ENCODE measurements at places on chromosomes 16 and 17.

DNA sequence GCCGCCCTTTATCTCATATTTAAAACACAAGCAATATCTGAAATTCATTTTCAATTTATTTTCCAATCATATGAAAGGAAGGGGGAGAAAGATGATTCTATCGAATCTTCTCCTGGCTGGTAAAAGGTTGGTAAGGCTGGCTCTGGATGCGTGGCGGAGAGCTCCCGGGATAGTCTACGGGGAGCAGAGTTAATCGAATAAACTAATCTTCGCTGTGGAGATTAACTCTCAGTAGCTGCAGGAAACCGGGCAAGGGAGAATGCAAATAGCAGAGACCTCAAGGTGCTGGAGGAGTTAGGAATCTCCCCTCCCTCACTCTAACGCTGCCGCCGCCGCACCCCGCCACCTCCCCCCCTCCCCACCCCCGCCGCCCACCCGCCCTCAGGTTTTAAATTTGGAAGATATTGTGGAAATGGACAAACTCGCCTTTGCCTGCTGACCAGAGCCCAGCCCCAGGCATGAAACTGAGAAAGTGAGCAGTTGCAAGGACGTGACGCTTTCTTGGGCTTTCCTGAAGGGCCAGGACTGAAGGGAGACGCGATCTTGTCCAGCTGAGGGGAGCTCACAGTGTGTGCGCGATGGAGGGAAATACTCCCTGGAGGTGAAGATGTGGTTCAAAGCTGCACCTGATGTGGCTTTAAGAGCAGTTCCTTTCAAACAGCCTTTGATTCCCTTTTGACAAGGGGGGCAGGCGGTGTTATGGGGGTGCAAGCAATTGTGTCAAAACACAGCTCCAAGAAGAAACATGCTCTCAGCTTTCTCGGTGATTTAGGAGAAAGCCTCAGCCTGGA lies 308.2 kb upstream of the IRX3 start:
- DNase-seq = no peak

- DNase-seq = no peak
These were observed 106.3 kb downstream of the RPTOR start for GRCh38 chr17:80650751-80651518.

DNA sequence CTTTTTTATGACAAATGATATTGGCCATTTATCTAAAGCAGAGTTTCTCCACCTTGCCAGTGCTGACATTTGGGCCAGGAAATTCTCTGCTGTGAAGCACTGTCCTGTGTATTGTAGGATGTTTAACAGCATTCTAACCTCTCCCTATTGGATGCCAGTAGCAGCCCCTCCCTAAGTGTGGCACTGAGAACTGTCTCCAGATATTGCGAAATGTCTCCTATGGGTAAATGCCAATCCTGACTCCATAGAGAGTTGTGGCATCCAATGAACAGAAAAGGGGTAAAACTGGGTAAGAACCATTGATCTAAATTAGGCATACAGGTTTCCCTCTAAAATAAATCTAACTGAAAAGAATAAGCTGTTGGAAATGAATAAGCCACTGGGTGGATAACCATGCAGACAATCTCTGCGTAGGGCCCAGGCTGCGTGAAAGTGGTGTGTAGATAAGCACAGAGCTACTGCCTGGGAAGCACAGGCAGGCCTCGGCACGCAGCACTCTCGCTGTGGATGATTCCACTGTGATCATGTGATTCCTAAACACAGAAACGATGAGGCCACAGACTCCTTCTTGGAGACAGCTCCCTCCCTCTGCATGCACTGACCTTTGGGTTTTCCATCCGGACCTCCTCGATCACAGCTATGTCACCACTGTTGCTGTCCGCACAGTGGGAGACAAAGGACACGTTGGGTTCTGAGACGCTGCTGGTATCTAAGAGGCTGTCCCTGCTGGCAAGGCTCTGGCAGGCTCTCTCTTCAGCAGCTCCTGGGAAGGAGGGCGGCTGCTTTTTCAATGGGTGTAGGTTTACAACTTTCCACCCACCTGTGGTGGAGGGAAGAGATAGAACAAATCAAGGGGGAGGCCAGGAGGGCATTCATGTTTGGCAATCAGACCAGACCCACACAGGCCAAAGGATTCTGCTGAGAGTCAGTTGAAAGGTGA lies 44.1 kb downstream of the GTF3C1 start:
- no peak for DNase-seq

- no peak for DNase-seq
These were observed 14.1 kb downstream of the C17orf75 start for GRCh38 chr17:32327911-32328310.

DNA sequence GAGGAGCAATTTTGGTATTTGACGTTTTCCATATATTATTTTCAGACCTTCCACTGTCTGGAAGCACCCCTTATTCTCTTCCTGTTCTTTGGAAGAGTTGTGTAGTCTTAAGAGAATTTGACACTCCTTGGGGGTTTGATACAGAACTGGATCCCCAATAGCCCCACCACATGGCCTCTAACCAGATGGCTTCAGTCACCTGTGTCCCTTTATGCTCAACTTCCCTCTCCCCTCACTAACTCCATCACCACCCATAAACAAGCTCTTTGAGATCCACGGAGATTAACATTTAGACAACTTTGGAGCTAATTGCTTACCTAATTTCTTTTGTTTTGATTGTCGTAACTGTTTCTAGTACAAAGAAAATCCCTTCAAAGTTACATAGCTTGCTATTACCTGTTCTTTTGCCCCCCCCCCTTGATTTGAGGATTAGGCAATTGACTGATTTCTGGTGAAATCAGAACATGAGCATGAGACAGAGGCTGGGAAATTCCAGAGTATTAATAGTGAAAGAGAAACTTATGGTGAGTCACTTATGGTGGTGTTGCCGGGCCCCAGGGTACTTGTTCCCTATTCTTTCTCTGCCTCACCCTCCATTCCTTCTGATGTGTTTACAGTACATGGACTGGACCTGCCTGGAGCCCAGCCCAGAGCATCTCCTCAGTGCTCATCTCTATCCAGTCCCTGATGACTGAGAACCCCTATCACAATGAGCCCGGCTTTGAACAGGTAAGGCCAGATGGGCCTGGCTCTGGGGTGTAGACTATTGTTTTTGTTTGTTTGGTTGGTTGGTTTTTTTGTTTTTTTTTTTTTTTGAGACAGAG lies 7.5 kb downstream of the UBE2Z start:
- DNase-seq = peak; percentile 52

DNA sequence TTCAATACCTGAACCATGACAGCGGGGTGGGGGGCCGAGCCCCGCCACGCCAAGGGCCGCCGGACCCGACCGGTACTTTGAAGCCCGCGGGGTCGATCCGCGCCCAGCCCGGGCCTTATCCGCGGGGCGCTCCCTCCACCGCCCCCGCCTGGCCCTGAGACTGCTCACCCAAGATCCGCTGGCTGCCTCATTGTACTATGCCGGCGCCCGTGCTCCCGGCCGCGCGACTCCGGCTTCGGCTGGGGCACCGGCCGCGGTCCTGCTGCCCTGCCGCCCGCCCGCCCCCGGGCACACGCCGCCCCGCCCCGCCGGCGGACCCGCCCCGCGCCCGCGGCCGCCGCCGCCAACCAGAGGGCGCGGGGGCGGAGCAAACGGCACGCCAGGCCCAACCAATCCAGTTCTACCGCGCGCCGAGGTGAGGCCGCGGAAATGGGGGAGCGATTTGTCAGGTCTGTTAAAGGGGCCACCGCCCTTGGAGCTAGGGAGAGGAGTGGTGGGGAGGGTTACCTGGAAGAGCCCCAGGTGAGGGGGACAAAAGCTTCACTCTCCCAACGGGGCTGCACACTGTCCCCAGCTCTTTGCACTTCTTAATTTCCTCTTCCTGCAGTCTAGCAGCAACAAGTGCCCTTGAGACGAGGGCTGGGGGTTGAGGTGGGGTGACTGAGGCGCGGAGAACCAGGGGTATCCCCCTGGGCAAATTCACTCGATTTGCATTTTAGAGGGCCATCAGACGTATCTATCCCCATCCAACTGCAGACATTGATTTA lies at the start of gene TEX2:
TSS of gene TEX2 (minus strand) at position 261 of the 767 bp plus-strand sequence. CDS start 49,043 bp downstream, outside the sequence.
- peak; percentile 84 for DNase-seq

DNA sequence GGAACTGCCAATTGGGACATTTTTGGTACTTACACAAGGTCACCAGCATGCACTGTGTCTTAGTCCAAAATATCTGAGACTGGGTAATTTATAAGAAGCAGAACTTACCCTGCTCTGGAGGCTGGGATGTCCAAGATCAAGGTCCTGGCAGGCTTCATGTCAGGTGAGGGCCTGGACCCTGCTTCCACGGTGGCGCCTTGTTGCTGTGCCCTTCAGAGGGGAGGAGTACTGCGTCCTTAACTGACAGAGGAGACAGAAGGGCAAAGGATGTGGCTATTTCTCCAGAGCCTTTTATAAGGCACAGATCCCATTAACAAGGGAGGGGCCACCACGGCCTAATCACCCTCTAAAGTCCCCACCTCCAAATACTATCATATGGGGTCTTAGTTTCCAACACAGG lies 178.9 kb downstream of the C16orf95 start:
- no peak for DNase-seq

DNA sequence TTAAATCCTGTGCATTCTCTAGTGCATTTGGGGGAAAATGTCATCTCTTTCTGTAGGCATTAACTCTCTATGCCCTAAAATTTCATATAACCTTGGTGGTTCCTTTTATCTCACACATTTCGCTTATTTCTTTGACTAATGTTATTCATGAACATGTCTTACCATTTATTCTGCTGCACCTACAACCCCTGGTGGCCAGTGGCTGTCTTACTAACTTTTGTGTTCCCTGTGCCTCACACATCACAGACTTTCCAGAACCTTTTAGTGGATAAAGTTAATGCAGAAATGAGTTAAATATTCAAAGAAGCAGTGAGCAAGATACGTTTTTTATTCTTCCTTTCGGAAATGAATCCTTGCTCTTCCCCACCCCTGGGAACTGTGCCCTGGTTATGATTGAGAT lies 111.9 kb downstream of the CDH13 start:
- no peak for DNase-seq

DNA sequence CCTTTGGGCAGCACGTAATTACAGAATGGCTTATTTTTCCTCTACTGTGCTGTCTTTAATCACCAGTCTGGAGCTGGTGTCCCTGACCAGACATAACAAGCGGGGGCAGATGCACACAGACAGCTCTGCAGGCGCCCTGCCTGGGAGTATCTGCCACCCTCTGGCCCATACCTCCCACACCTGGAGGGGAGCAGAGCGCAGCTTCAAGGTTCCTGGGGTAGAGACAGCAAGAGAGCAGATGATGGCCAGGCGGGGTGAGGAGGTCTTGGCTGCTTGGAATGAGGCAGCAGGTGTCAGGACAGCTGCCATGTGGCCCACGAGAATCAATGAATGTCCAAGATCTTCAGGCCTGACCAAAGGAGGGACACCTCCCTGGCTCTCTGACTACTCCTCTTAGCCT lies 23.8 kb downstream of the TMEM94 start:
- DNase-seq = no peak

DNA sequence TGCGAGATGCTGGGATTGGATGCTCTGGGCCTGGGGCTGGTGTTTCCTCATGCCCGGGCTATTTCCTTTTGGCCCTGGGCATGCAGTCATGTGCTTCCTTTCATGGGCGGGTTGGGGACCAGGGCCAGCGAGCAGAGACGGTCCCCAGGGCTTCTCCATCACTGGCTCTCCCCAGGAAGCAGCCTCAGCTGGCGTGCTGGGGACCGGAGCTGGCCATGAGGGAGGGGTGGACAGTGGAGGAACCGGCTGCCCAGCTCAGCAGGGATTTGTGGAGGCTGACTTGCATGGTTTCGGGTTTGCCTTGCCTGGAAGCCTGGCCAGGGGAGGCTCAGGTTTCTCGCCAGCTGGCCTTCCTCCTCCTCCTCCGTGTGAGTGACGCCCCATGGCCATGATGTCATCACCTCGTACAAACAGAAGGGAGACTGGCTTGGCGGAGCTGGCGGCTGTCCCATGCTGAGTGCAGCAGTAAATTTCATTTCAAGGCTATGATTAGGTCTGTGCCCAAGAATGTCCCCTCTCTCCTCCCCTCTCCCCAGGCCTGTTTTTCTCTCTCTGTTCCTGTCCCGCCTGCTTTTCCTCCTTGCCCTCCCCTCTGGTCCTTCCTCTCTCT lies 8.9 kb upstream of the TIMP2 start:
- no peak for DNase-seq

DNA sequence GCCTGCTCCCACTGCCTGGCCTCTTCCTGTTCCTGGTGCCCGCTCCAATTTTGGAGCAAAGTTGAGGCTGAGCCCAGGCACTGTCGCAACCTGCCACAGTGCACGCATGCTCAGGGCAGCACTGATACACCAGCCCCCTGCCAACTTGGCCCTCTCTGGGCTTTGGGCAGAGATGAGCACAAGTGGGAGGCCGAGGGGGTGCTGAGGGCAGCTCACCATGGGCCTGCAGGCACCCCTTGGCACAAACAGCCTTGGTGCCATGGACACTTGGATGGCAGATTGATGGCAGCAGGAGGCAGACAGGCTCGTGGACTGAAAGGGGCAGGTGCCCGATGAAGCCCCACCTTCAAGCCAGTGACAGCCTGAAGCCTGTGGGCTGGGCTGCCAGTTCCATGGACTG lies 42.9 kb downstream of the PIGL start:
- no peak for DNase-seq

DNA sequence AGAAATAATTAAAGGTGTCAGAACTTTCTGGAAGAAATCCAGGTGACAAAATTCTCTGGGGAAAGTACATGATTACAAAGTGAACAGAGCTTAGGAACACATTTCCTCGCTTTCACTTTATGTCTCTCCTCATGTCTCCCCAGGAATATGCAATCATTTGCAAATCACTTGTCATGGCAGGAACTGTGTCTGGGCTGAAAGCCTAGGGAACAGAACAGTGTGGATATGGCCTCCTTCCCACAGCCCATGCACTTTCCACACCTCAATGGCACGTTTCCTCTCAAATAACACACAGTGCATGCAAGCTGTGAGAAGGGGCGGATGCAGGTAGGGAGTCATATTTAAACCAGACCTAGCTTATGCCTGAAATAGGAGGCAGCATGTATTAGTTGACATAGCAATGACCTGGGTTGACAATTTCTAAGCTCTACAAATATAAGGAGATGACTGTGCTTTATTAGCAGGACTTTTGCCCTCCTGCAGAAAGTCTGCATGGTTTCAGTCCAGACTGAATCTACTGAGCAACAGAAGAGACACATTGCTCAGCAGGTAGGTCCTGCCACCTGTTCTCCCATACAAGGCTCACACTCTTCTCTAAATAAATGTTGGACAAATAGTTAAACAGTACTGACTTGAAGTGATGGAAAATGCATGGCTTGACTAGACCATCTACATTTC lies 236.0 kb upstream of the ELAC2 start:
- no peak for DNase-seq

Data from stimulated activated CD8-positive, alpha-beta memory T cell treated with anti-CD3 and anti-CD28 coated beads, Interleukin-15, amount 100 ng/mL, for 48 hours (primary cell).